Effector CD8-positive, alpha-beta T cell (primary cell): ENCODE measurements at places on chromosomes 7 and 10.

GRCh38 chr7:78368771-78369170 is 570.2 kb downstream of the PHTF2 start:
- no peak for DNase-seq

DNA sequence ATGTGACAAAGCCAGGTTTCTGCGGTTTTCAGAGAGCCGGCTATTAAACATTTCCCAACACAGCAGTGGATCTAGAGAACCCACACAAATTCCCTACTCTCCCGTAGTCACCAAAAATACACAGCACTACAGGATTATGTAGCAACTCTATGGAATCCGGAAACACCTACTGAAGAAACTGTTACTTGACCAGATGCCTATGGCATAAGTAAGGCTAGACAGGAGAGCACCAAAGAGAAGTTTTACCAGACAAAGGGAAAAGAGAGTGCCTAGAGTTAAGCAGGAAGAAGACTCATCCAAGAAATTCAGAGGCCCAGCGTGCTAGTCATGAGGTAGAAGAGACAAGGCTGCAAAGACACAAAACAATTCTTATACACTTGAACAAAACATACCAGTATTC is 321.1 kb downstream of the PARD3 start:
- no peak for DNase-seq

GRCh38 chr10:51501396-51501795 is 198.0 kb downstream of the CSTF2T start:
- no peak for DNase-seq

- no peak for DNase-seq
These were observed 103.0 kb downstream of the PARP12 start for GRCh38 chr7:139959718-139960117.

DNA sequence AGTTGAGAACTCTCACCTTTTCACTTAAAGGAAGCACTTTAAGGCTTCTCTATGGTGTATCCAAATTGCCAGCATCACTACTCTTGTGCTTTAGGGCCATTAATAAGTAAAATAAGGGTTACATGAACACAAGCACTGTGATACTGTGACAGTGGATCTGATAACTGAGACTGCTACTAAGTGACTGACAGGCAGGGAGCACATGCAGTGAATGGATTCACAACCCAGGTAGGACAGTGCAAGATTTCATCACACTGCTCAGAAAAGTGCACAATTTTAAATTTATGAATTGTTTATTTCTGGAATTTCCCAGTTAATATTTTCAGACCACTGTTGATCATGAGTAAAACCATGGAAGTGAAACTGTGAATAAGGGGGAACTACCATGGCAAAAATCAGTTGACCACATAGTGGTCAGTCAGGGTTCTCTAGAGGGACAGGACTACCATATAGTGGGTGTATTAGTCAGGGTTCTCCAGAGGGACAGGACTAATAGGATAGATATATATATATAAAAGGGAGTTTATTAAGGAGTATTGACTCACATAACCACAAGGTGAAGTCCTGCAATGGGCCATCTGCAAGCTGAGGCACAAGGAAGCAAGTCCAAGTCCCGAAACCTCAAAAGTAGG is 20.9 kb upstream of the CYP51A1 start:
- no peak for DNase-seq

GRCh38 chr10:89648074-89648473 is 3.0 kb upstream of the PANK1 start:
- no peak for DNase-seq

GRCh38 chr7:119007236-119007635 is 782.7 kb downstream of the ANKRD7 start:
- no peak for DNase-seq

- DNase-seq, result no peak
These were observed 79.9 kb upstream of the AGR3 start for GRCh38 chr7:16961641-16962040.

DNA sequence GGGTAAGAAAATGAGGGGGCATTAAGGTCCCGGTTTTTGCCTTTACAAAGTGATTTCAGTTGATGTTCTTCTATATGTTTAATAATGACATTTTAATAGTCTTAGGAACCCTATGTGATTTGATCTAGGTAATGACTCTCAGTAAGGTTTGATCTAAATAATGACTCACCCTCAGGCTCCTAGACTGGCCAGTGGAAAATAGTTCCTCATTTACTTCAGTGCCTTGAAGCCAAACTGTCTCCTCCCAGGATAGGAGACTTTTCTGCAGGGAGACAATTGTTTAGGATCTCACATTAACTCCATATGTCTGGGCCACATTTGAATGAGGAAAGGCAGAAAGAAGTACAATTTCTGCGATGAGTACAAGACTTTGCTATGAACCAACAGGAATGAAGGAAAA is 1331.9 kb downstream of the XPNPEP1 start:
- DNase-seq, result no peak

DNA sequence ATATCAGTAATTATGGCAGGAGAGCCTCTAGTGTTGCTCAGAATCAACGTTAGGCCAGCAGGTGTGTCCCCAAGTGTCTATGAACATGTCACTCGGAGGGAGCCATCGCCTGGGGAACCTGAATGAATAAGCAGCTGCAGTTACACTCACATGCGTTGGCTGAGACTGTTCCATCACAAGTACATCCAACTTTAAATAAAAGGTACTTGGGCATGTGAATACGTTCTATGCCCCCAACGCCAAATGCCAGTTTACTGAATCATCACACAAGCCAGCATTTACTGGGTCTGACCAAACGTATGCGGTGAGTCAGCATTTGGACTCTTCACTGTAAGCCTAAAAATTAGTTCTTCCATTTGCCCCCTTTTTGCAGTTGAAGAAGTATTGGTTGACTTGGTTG is 207.6 kb upstream of the PLXNA4 start:
- DNase-seq, result no peak

DNA sequence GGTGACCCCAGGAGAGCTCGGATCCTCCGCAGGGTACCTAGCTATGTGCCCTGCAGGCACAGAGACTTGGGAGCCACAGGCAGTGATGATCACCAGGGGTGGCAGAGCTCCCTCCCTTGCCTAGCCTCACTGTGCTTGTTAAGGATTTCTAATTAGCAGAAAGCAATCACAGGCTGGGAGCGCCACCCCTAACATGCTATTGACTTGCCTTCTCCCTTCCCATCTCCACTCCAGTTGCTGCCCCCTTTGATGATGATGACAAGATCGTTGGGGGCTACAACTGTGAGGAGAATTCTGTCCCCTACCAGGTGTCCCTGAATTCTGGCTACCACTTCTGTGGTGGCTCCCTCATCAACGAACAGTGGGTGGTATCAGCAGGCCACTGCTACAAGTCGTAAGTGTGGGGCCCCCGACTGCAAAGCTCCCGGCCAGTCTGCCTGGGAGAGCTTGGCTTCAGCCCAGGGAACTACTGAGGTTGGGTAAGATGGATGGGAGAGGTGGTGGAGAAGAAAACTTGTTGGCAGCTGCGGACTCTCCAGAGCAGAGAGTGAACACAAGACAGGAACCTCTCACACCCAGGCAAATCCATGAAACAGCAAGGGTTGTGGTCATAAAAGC is 1.2 kb downstream of the PRSS1 start:
- DNase-seq, result no peak

DNA sequence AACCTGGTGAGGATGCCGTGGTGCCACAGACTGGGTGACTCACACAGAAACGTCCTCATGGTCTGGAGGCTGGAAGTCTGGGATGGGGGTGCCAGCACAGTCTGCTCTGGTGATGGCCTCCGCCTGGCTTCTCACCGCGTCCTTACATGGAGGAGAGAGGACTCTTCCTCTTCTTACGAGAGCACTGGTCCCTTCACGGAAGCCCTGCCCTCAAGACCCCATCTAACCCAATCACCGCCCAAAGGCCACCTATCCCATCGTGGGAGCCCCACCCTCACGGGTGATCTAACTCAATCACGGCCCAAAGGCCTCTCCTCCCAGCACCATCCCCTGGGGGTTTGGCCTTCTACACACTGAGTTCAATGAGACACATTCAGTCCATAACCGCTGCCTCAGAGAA is 137.7 kb downstream of the PTPRN2 start:
- DNase-seq, result no peak

- DNase-seq, result no peak
These were observed 42.2 kb upstream of the SLC29A3 start for GRCh38 chr10:71276873-71277272.

GRCh38 chr7:128236924-128237586 is 4.0 kb upstream of the LEP start:
- no peak for DNase-seq

GRCh38 chr7:37414352-37414983 is 34.2 kb downstream of the ELMO1 start:
- DNase-seq, result no peak

DNA sequence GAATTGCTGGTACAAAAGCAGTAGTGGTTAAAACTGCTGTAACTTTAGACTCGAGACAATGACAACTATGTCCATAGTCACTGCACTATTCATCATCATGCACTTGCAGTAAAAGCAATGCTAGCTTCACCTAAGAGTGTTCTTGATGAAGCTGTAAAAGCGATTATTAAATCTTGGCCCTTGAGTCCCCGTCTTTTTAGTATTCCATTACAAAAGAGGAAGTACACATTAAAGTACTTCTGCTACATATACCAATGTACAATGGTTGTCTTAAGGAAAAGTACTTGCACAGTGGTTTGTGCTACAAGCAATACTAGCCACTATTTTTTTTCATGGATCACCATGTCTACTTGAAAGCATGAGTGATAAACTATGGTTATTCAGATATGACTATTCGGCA is 78.3 kb downstream of the ATAD1 start:
- DNase-seq, result no peak
